IMR-90 (cell line): ENCODE measurements at places on chromosomes 3 and 15.

- DNase-seq, result no peak
Measured at GRCh38 chr3:127156338-127157050, 36.4 kb upstream of the PRR23E start.

- no peak for DNase-seq
Measured at GRCh38 chr3:170711786-170712185, 125.9 kb upstream of the SLC7A14 start.

DNA sequence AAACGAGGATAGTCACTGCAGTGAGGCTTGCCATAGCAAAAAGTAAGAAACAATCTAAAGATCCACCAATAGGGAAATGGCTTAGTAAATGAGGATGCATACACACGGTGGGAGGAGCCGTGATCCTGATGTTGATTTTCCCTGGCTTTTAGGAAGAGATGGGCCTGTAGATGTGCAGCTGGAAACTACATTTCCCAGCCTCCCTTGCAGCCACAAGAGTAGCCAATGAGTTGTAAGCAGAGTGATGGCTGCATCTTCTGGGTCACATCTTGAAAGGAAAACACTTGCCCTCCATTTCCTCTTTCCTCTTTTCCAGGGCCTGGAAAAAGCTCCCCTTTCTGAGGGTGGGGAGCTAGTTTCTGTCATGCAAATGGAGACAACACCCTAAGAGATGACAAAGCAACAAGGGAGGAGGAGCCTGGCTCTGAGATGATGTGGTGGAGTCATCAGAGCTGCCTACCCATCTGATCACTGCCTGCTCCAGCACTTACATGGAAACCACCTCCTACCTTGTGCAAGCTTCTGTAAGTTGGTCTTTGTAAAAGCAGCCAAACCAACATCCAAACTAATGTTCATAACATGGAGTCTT lies 139.1 kb downstream of the TLE3 start:
- no peak for DNase-seq

DNA sequence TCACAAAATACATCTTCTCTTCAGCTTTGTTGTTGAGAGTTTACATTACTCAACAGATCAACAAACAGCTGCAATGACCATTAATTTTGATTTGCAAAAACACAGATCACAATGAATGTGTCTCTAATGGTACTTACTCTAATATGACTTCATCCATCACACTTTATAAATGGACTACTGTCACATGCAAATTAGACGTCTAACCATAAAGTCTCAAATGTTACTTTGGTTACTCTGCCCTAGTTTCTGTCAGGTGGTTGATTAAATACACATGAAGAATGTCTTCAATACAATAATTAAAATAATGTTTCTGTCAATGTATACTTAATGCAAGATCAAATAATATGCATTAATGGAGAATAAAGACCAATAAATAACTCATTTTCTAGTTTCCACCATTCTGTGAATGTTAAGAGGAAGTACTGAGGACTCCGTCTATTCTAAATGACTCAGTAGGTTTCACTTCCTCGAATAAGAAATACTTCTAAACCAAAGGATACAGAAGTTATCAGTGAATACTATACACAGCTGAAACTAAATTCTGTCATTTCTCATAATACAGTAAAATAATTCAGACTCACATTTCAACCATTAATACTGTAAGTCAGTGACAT lies 145.8 kb downstream of the CBLB start:
- DNase-seq, result no peak

DNA sequence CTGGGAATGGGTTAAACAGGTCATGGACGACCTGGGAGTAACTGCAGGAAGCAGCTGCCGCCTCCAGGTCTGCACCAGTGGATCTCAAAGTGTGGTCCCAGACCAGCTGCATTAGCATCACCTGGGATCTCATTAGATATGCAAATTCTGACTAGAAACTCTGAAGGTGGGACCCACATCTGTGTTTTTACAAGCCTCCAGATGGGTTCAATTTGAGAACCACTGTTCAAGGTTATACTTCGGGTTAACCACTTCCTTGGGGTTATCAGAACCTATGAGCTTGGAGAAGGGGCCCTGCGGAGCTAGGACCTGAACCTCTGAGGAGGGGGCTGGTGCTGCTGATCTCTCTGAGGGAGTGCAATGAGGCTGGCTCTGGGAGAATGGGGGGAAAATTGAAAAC lies 324.8 kb upstream of the CTDSPL start:
- DNase-seq, result no peak

GRCh38 chr15:58472821-58473581 lies 41.2 kb downstream of the LIPC start:
- DNase-seq, result peak; percentile 53

- DNase-seq, result no peak
Measured at GRCh38 chr3:37707428-37708372, 154.0 kb upstream of the CTDSPL start.

GRCh38 chr3:180743813-180744590 lies 64.7 kb upstream of the CCDC39 start:
- no peak for DNase-seq

DNA sequence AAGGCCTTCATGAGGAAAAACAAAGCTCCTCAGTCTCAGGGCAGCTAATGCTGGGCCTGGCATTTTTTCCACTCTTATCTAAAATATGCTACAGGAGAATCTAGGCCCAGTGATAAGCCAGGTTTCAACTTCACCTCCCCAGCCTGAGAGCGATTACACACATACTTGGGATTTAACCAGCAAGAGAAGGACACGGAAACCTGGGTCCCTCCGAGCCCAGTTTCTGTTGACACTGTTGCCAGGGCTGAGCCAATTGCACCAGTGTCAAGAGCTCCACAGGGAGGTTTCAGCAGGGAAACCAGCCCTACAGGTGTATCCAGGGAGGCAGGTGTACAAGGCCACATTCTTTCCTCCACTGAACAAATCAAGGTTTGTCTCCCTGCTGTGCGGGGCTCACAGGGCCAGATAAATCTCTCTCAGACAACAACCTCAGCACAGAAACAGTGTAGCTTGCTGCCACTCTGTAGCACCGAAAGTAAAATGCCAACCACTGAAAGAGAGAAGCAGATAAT lies 85.4 kb downstream of the MAGI1 start:
- no peak for DNase-seq
